ENCODE measurements at places on chromosomes 7 and 10.
A peak's percentile ranks its signal among the peaks of the same experiment; 100 is the strongest.

DNA sequence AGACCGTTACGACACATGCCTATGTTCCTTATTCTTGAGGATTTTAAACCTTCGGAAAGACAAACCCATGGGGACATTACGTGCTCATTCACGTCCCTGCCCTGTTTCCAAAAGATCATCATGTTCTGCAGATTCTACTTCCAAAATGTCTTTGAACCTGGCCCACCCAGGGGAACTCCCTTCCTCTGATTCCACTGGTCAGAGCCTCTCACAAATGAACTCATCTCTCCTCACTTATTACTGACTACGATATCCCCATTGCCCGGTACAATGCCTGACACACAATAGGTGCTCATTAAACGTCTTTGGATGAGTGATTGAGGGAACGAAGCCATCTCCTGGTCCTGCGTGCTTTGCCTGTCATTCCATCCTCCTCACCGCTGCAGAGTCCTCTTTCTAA is 168.3 kb upstream of the RNF32 start:
- no peaks in the 10 kb centered on the region for H3K36me3 ChIP-seq
- H3K27ac ChIP-seq, result no peak overlapping the region

DNA sequence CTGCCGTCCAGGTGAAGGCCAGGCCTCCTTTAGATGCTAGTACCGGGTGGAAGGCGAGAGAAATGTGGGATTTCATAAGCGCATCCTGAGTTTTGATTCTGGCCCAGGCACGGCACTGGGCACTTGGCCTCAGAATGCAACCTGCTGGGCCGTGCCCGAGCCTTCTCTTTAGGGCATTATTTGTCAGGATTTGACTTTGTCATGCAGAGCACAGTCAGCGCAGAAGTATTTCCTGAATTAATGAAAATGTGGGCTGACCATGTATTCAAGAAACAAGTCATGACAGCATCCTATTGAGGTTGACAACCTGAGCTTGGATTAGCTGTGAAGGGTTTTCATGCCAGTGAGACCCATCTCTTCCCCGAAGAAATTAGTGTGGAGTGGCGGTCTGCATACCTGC is 34.4 kb downstream of the RCC1L start:
- no peak overlapping the region for H3K27ac ChIP-seq
- no peak overlapping the region for H3K4me3 ChIP-seq
- DNase-seq, result no peak
- peaks cover 2% of the 10 kb centered on the region for H3K4me1 ChIP-seq
- no peaks in the 10 kb centered on the region for H3K27me3 ChIP-seq

DNA sequence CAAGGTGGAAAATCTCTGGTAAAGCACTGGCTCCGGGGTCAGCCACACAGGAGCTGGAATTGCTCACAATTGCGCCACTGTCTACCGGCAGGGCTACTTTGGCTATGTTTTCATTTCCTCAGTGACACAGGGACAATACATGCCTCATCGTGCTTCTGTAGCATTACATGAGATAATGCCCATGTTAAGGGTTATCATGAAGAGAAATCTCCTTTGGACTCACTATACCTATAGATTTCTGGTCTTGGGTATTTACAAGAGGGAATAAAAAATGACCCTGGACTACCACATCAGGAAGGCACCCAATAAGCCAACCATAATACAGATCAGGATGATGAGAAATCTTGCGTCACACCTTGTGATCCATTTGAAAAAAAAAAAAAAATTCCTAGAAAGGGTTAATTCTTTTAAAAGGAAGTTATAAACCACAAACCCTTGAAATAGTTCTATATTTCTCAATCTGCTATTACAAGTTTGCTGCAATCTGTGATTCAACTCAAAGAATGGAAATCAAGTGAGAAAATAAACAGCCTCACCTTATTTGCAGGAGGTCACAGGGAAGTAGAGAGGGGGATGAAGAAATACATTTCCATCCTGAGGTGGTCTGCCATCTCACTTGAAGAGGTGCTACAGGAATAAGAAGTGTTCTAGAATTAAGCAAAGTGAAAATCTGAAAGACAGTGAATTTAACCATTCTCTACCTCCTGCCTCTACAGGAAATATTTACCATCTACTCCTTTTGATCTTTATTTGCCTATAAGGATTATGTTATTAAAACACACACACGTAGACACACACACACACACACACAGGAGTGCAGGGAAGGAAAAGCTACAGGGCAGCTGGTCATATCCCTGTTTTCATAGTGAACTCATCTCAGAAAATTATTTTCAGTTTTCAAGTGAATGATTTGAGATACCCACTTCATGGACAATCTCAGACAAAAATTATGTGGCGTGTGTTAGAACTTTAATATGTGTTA is 231.3 kb upstream of the CELF2 start:
- H3K4me3 ChIP-seq, result no peak overlapping the region
- DNase-seq, result no peak
- no peaks in the 10 kb centered on the region for H3K36me3 ChIP-seq
- no peak overlapping the region for H3K27ac ChIP-seq
- H3K27me3 ChIP-seq, result peaks cover 10% of the 10 kb centered on the region

DNA sequence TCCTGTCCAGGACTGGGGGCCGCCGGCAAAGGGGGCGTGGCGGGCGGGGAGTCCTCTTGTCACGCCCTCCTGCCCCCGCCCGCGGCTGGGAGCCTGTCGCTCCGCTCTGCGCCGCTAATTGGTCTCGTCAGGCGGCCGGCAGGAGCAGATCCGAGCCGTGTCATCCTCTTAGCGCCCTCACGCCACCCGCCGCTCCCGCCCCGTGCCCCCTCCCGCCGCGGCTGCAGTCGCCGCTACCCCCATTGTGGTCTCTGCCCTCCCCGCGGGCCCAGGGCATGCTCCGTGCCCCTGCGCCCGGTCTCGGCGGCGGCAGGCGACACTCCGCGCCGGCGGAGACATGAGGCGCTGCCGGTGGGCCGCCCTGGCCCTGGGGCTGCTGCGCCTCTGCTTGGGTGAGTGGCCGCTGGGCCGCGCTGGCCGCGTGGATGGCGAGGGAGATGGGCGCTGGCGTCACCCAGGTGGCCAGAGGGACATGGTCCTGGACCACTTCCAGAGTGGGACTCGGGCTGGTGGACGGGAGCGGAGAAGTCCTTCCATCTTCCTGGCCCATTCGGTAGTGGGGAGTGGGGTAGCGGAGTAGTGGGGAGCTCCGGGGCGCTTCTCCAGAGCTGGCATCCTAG is at the start of gene CDHR1:
Gene CDHR1 (plus strand): TSS at position 114 of the 620 bp plus-strand sequence. CDS start 224 bp downstream, at position 338.
- H3K36me3 ChIP-seq, result no peaks in the 10 kb centered on the region
- H3K4me1 ChIP-seq, result peaks cover 7% of the 10 kb centered on the region
- H3K27ac ChIP-seq, result no peak within 1 kb of the TSS
- H3K4me3 ChIP-seq, result peak within 1 kb of the TSS; percentile 44
- H3K27me3 ChIP-seq, result peaks cover 52% of the 10 kb centered on the region

DNA sequence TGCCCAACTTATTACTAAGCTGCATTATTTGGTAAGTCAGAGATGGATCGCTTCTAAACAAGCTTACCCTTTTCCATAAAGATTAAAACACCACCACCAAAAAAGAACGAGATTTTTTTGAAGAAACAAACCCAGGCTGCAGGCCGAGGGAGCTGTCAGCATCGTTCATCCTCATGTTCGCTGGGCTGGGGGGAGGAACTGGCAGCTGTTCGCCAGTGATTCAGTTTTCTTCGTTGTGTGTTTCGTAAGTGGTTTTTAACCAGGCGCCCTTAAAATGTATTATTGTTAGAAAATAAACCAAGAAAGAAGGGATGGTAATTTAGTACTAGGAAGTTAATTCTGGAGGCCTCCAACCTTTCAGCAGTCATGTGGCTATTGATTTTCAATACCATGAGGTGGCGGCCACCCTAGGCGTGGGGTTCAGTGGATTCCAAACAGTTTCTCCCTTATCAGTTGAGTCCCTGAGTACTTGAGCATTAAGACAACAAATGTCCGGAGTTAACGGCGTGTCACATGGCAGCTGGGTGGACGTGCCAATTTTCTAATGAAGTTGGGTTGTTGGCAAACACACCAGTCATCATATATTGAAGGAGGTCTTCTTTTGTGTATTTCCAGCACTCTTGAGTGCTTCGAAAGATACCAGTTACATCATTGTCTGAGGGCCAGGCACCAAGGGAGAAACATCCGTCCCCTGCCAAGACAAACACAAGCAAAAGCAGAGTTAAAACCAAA is 173.2 kb downstream of the EBF3 start:
- DNase-seq, result no peak
- no peaks in the 10 kb centered on the region for H3K36me3 ChIP-seq
- H3K4me1 ChIP-seq, result no peaks in the 10 kb centered on the region
- no peak overlapping the region for H3K27ac ChIP-seq

- DNase-seq, result no peak
- H3K4me1 ChIP-seq, result no peaks in the 10 kb centered on the region
These were observed 62.1 kb downstream of the AKAP9 start for GRCh38 chr7:92002720-92003119.

DNA sequence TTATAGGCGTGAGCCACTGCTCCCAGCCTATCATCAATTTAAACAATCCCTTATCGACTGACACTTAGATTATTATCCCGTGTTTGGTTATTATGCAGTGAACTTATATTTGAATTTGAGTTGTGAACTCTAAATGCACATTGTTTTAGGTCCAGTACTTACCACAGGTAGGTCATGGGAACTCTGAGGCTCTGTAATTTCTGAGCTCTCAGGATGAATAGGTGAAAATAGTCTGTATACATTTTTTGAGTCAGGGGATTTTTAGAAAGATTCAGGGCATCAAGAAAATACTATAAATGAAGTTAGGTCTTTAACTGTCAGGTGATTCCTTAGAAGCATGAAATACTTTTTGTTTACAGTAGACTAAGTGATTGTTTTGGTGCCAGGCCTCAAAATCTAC is 8.8 kb downstream of the CCDC136 start:
- DNase-seq, result no peak
- H3K27ac ChIP-seq, result no peak overlapping the region

GRCh38 chr10:109450702-109451101 is 472.6 kb downstream of the XPNPEP1 start:
- H3K27ac ChIP-seq, result no peak overlapping the region
- H3K27me3 ChIP-seq, result peaks cover 3% of the 10 kb centered on the region
- no peak overlapping the region for H3K4me3 ChIP-seq
- no peaks in the 10 kb centered on the region for H3K4me1 ChIP-seq

DNA sequence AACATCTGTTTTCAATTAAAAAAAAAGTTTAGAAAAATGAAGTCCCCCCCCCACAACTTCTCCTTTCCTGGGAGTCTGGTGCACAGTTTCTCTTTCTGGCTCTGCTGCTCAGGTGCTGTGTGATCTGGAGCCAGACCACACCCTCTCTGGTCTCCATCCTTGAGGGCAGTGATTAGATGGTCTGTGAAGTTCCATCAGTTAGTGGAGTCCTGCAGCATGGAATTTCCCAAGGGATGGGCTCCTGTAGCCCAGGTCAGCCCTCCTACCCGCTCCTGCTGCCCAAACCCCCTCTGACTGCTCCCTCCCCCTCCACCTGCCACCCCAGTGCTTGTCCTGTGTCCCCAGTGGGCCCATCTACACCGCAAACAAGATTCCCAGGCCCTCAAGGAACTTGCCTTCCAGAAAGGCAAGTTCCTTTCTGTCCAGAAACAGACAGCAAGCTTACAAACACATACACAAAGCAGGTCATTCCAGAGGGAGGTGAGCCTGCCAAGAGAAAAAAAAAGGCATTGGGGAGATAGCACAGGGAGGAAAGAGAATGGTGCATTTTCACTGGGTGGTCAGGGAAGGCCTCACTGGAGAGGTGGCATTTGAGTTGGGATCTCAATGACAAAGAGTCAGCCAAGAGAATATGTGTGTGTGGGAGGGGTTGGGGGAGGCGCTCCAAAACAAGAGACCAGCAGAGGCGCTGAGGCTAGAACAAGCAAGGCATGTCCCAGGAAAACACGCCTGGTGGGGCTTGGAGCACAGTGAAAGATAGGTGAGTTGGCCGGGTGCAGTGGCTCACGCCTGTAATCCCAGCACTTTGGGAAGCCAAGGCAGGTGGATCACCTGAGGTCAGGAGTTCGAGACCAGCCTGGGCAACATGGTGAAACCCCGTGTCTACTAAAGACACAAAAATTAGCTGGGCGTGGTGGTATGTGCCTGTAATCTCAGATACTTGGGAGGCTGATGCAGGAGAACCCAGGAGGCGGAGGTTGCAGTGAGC is 49.5 kb upstream of the SLC29A3 start:
- no peaks in the 10 kb centered on the region for H3K36me3 ChIP-seq
- H3K27me3 ChIP-seq, result no peaks in the 10 kb centered on the region
- no peak overlapping the region for H3K4me3 ChIP-seq
- no peak overlapping the region for H3K27ac ChIP-seq
- DNase-seq, result no peak
- H3K4me1 ChIP-seq, result peaks cover 1% of the 10 kb centered on the region

DNA sequence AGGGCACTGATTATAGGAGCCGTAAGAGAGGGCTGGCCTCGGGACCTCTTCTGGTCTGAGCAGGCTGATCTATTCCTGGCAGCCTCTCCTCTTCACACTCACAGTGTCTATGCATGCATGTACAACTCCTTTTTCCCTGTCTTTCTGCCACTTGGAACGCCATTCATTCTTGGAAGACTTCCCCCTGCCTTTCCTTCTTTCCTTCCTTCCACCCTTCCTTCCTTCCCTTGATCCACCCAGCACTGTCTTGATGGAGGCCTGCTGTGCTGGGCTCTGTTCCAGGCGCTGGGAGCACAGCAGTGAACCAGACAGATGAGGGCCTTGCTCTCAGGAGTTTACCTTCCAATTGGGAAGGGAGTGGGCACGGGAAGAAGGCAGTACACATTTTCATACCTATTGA is 114.8 kb downstream of the SH3PXD2A start:
- H3K4me3 ChIP-seq, result no peak overlapping the region
- no peaks in the 10 kb centered on the region for H3K27me3 ChIP-seq
- H3K36me3 ChIP-seq, result no peaks in the 10 kb centered on the region
- H3K27ac ChIP-seq, result no peak overlapping the region
- H3K4me1 ChIP-seq, result peaks cover 22% of the 10 kb centered on the region

- H3K27ac ChIP-seq, result peak overlapping the region; percentile 88
- H3K4me1 ChIP-seq, result peaks cover 57% of the 10 kb centered on the region
- H3K36me3 ChIP-seq, result peaks cover 18% of the 10 kb centered on the region
- DNase-seq, result no peak
- H3K27me3 ChIP-seq, result no peaks in the 10 kb centered on the region
These were observed 150.9 kb upstream of the KLF6 start for GRCh38 chr10:3935933-3936359.

- no peaks in the 10 kb centered on the region for H3K36me3 ChIP-seq
- H3K4me1 ChIP-seq, result no peaks in the 10 kb centered on the region
- H3K27ac ChIP-seq, result no peak overlapping the region
- H3K27me3 ChIP-seq, result no peaks in the 10 kb centered on the region
- no peak for DNase-seq
These were observed 116.5 kb upstream of the ADAM12 start for GRCh38 chr10:126504761-126505112.

DNA sequence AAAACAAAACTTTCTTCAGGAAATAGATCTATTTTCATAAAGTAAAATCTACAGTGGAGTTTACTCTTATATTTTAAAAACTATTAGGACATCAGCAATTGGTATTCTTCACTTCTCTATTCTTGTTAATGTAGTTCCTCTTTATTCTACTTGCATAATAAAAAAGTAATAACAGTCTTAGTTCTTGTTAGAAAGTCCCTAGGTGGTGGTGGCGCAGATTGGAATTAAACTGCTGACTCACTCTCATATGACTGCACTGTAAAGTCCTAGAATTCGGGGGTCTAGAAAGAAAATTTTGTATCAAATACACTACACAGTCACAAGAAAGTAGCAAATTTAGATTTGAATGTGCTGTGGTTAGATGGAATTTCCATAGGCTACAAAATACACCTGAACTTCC is 44.6 kb upstream of the TES start:
- no peak overlapping the region for H3K4me3 ChIP-seq
- no peak overlapping the region for H3K27ac ChIP-seq
- peaks cover 15% of the 10 kb centered on the region for H3K4me1 ChIP-seq
- no peak for DNase-seq
- H3K27me3 ChIP-seq, result peaks cover 42% of the 10 kb centered on the region

- no peak for DNase-seq
- no peak overlapping the region for H3K4me3 ChIP-seq
- H3K36me3 ChIP-seq, result peaks cover 5% of the 10 kb centered on the region
- H3K4me1 ChIP-seq, result peaks cover 12% of the 10 kb centered on the region
These were observed 58.6 kb downstream of the RALA start for GRCh38 chr7:39681887-39682441.

Measured in activated CD4-positive, alpha-beta T cell treated with anti-CD3 and anti-CD28 coated beads, Interleukin-2, amount 10 ng/mL, durations not matched to agents 24 days and 14 days (primary cell).